Fibroblast of pulmonary artery (primary cell): ENCODE measurements at places on chromosomes 3 and 15.

DNA sequence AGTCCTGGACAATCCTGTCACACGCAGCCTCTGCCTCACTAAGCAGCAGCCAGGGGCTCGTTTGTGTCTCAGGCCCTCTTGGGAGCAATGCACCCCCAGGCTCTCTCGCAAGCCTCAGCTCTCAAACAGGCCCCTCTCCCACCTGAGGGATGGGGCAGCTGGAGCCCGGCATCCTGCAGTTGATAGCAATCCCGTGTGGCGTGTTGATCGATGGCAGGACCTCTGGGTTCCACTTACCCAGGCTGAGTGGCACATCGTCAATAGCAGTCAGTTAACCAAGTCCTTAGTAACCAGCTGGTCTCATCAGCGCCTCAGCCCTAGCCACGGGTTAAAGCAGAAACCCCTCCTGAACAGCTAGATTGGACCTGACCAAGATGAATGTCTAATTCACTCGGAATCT is 36.5 kb upstream of the PLXNA1 start:
- no peak for DNase-seq

GRCh38 chr3:60588806-60589205 is 662.4 kb downstream of the FHIT start:
- DNase-seq = no peak

DNA sequence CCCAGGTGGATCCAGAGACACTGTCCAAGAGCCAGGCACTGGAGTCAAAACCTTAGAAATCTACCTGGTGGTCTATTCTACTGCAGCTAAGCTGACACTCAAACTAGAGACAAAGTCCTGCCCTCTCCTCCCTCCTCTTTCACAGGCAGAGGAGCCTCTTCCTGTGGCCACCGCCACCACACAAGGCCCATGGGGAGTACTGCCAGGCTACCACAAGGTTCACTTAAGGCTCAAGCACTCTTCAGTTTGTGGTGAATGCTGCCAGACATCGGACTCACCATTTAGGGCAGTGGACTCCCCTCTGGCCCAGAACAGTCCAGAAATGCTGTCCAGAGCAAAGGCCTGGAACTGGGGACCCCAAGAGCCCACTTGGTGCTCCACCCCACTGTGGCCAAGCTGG is 160.9 kb downstream of the ADAMTS17 start:
- no peak for DNase-seq

DNA sequence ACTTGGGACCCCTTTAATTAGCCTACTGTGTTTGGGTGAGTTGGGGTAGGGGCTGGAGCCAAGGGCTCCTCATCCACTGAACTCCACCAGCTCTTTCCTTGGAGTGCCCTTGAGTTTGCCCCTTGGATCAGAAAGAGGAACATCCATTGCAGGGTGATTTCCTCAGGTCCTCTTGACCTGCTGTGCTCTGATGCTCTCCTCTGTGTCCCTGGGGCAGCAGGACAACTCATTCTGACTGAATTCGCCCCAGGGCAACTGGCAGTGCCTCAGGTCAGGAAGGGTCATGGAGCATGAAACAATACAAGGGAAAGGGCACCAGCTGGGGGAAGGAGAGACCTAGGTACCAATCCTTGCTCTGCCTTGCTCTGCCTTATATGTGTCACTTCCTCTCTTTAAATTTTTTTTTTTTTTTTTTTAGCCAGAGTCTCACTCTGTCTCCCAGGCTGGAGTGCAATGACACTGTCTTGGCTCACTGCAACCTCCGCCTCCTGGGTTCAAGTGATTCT is 47.8 kb downstream of the BSN start:
- no peak for DNase-seq

- DNase-seq = no peak
Observed at GRCh38 chr3:6022621-6023020, 835.1 kb downstream of the EDEM1 start.

DNA sequence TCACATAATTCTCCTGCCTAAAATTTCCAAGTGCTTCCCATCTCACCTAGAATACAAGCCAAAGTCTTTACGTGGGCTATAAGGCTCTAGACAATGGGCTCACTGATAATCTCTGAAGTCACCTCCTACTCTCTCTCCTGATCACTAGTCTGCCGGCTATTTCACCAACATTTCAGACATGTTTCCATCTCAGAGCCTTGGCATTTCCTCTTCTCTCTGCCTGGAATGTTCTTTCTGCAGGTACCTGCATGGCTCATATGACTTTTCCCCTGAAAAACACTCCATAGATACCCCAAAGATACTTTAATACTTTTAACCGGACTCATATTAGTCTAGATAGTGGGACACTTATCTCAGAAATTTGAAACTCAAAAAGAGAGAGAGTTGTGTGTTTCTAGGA is 32.7 kb downstream of the CD200 start:
- peak; percentile 72 for DNase-seq

DNA sequence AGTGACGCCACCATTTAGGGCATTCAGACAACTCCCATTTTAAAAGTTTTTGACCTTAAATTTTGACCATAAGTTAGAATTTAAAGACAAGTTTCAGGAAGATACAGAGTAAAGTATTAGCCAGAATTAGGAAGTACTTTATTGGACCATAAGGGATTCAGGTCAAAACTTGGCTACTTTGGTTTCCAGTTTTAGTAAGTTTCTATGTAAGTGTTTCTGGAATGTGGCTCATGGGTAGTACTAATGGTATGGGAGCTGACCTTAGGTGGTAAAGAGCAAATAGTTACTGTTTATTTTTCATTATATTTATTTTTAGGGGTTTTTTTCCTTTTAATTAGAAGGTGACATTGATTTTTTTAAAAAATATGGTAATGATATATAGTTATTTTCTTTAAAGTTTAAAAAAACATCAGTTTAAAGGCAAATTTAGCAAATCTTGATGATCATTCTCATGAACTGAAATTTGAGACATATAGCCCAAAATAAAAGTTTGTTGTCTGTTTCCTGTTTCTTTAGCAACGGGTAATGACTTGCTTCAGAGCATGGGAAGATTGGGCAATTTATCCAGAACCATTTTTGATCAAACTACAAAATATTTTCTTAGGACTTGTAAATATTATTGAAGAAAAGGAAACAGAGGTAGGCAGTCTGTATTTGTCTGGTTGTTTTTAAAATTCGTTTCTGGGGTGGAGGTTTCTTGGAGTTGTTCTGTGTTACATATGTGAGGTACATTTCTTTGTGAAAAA is 34.3 kb downstream of the U2SURP start:
- peak; percentile 71 for DNase-seq

GRCh38 chr3:54949491-54950044 is 21.7 kb upstream of the LRTM1 start:
- DNase-seq = no peak

- no peak for DNase-seq
Observed at GRCh38 chr15:41180206-41180789, 50.3 kb downstream of the EXD1 start.

- DNase-seq = peak; percentile 33
Observed at GRCh38 chr3:48546203-48546829, 10.3 kb downstream of the PFKFB4 start.

- peak; percentile 8 for DNase-seq
Observed at GRCh38 chr3:175941352-175941751, 1082.2 kb downstream of the NAALADL2 start.

DNA sequence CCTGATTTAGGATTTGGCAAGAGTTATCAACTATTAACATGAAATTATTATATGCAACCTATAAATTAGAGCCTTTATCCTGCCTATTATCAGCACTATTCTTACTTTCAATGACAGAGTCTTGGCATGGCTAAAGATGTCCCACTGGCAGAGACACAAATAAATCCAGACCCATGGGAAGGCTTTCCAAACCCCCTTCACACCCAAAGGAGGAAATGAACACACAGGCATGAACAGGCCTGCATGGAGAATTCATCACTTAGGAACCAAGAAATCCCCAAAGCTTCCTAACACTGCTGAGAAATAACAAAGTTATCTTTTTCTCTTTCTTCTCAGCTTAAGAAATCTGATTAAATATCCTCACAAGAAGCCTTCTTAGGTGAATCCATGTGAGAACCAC is 213.9 kb downstream of the OCA2 start:
- DNase-seq = no peak

GRCh38 chr15:75431682-75432081 is 19.8 kb downstream of the SIN3A start:
- no peak for DNase-seq

DNA sequence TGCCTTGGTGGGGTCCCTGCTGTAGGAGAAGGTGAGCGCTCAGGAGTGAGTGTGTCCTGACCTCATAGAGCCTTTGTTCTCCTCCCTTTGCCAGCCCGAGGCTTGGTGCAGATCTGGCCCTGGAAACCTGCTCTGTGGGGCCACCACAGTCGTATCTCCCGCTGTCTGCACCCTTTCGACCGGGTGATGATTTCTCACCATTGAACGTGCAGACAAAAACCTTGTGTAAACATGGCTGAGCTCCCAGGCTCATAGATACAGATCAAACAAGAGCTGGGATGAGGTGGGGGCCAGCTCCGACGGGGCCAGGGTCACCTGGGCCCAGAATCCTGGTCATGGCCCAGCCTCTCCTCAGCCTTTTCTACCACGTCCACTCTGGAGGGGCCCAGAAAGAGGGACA is 34.6 kb upstream of the ESYT3 start:
- no peak for DNase-seq

GRCh38 chr15:56325186-56325585 is 40.0 kb upstream of the TEX9 start:
- peak; percentile 73 for DNase-seq

DNA sequence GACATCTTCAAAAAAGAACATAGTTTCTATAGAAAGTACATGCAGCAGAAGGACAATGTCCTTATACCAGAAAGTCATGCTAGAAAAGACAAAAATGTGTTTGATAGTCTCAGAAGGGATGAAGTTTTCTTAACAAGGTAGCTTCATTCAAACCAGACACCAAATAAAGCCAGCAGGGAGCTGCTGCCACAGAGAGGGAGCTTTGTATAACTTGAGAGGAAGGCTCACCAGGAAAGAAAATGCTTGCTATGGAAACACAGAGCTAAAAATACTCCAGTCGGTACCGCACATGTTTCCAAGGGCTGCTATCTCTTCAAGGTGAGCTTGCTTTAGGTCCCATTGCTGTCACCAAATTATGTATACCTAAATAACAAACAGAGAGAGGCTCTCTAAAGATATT is 1074.8 kb upstream of the ALCAM start:
- DNase-seq = no peak

- DNase-seq = no peak
Observed at GRCh38 chr3:48894516-48894915, 4.2 kb downstream of the SLC25A20 start.

DNA sequence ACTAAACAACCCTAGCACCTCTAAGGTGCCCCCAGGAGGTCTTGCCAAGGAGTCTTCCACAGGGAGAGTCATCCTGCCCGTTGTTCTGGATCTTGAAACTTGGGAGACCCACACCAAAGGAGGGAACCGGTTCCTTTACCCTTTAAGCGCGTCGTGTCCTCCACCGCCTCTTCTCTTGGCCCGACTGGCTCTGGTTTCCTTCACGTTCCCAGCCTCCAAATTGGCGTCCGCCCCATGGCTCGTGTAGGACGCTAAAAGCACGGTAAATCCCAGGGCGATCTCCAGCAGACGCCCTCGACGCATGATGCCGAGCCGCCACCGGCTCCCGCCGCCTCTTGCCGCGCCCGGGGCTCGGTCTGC is 1.1 kb downstream of the FBN1 start:
- DNase-seq = no peak

- DNase-seq = peak; percentile 57
Observed at GRCh38 chr3:27596334-27596841, 112.2 kb upstream of the SLC4A7 start.

DNA sequence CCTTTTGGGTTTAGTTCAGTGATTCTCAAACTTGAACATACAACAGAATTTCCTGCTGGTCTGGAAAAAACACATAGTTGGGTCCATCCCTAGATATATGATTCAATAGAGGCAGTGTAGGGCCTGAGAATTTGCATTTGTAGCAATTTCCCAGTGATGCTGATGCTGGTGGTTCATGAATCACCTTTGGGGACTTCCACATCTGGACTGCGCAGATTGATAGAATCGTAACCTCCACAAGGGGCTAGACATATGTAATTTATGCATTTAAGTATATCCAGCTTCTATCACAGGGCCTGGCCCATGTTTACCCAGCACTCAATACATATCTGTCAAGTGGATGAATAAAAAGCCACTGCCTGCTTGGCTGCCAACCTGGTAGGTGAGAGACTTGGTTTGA is 33.8 kb upstream of the SUCLG2 start:
- DNase-seq = no peak
